ENCODE measurements at places on chromosomes 4 and X. TPM values are rescaled to one million over a fixed set of nuclear protein-coding genes. Genes with fewer than 3 reads are reported as not detected.

The SSX3 gene
- total RNA-seq = not detected

The FABP2 gene
- total RNA-seq = not detected

The FREM3 gene
- not detected for total RNA-seq

The ARHGEF38 gene
- total RNA-seq = not detected

The TLR3 gene
- total RNA-seq = 6.9 TPM

The NEXMIF gene
- not detected for total RNA-seq

The VEGFD gene
- not detected for total RNA-seq

The DUSP9 gene
- total RNA-seq = 1.7 TPM

The MYOZ2 gene
- total RNA-seq = not detected

All from foreskin keratinocyte (primary cell).